ENCODE measurements at places on chromosomes 3 and 15.
A peak's percentile ranks its signal among the peaks of the same experiment; 100 is the strongest.

DNA sequence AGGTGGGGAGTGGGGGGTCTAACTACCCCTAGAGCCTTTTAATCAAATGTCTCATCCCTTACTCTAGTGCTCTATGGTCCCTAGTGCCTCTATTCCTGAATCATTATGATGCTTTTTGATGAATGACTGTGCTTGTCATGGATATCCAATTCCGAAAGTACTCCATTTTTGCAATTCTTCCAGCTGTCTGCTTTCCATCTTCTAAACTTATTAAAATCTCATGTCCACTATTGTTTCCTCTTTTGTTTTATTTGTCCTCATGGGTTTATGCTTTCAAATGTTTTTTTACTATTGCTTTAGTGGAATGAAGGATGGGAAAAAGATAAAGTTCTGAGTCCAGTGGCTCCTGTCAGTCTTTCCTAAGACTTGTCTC lies 77.2 kb upstream of the KCNMB2 start:
- DNase-seq, result no peak

GRCh38 chr3:31670136-31670535 lies 137.4 kb downstream of the STT3B start:
- DNase-seq, result no peak

GRCh38 chr15:71296315-71296679 lies 181.0 kb downstream of the THSD4 start:
- no peak for DNase-seq

DNA sequence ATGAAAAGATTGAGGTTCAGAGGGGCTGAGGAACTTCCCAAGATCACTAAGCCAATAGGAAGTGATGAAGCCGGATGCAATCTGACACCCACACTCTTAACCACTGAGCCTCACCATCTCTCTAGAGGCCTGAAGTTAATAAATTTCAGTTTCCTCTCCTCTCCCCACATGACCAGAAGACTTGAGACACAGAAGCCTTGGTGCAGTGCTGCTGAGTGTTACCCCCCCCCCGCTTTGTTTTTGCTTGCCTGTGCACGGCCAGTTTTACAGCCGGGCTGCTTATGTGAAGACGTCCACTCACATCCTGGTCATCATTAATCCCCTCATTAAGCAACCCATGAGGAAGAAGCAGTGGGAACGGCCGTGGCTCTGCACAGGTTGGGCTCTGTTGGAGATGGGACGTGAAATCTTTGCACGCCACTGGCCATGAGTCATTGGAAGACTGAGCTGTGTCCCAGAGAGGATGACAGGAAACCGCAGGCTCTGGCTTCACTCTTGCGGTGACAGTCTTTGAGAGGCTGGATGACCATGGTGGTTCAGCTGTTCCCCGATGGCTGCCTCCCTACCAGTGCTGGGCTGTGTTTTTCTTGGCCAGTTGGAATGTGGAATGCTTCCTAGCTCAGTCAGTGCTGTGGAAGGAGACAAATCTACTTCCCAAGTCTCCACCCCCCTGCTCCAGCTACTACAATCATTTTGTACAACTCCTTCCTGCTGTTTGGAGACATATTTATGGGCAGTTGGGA lies 232.6 kb upstream of the LRTM1 start:
- DNase-seq, result peak; percentile 100

GRCh38 chr15:89783861-89784685 lies 7.9 kb downstream of the MESP2 start:
- no peak for DNase-seq

GRCh38 chr3:143295201-143296080 lies 175.9 kb downstream of the CHST2 start:
- DNase-seq, result no peak
